ENCODE measurements at places on chromosomes 1 and 21. TPM values are rescaled to one million over a fixed set of nuclear protein-coding genes. Genes with fewer than 3 reads are reported as not detected.

Gene AGT
- total RNA-seq, result not detected

Gene SMIM34
- not detected for total RNA-seq

Gene C1orf105
- total RNA-seq, result not detected

Gene CNIH3
- total RNA-seq, result 5.4 TPM

DNA sequence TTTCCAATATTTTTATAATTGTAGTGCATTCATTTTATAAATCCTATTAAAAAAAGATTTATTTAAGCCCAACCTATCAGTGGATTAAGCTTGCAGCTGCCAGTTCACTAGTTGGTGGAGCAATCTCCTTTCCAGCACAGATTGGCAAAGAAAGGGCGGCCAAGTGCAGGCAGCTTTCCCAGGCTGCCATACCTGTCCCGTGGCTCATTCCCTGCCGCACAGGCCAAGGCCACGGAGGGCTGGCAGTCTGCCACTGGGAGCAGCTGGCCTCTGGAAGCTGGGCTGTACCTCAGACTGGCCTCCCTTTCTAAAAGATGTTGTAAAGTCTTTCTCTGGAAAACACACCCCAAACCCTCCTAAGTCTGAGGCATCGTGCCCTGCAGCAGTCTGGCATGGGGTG lies 74.2 kb downstream of the SIM2 start:
- no peaks in the 10 kb centered on the region for H3K36me3 ChIP-seq
- H3K4me1 ChIP-seq, result no peaks in the 10 kb centered on the region
- no peak overlapping the region for H3K4me3 ChIP-seq
- H3K27ac ChIP-seq, result no peak overlapping the region
